Chondrocyte (in vitro differentiated cells): ENCODE measurements at places on chromosomes 1 and 21. TPM values are rescaled to one million over a fixed set of nuclear protein-coding genes. Genes with fewer than 3 reads are reported as not detected.

- no peak for DNase-seq
Measured at GRCh38 chr1:231527586-231528171, 790 bp upstream of the TSNAX start.

DNA sequence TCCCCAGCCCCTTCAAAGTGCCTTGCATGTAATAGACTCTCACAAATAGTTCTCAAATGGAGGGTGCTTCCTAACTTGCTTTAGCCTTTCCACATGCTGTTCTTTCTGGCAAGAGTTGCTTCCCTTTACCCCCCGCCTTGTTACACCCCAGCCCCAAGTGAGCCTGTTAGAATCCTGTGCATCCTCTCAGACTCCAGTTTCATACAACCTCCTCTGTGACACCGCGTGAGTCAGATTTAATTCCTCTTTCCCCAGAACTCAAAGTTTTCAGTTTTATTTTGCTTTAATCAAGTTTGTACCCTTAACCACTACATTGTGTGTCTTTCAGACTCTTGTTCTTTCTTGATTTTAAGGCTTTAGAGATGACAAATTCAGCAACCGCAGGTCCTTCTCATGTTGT is 234.5 kb upstream of the HOOK1 start:
- DNase-seq = no peak

Gene MANEAL
- 3.9 to 4.2 TPM (median 4.0 TPM) in 3 replicates for total RNA-seq

GRCh38 chr1:7387053-7387927 is 383.8 kb upstream of the VAMP3 start:
- DNase-seq = peak; percentile 63

Gene KISS1
- 0.77 to 0.95 TPM (median 0.82 TPM) in 3 replicates for total RNA-seq

DNA sequence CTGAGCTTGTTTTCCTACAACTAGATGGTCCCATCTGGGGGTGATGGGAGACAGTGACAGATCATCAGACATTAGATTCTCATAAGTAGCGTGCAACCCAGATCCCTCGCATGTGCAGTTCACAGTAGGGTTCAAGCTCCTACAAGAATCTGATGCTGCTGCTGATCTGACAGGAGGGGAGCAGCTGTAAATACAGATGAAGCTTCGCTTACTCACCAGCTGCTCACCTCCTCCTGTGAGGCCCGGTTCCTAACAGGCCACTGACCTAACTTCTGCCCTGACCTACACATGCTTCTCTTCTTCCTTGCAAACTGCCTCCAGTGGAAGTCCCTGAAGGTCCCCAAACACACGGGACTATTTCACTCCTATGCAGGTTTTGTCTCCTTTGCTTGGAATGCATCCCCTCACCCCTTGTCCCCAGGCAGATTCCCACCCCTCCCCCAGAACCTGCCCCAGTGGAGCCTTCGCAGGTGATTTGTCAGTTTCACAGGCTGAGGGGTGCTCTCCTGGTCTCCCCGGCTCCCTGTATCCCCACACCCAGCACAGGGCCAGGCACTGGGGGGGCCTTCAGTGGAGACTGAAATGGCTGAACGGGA is 5.7 kb upstream of the ZBTB48 start:
- DNase-seq = no peak

Gene BSDC1
- total RNA-seq = 56.6 to 67.0 TPM (median 57.6 TPM) in 3 replicates

Gene TCEA3
- total RNA-seq = 15.7 to 17.8 TPM (median 16.9 TPM) in 3 replicates

Gene SELP
- total RNA-seq = not detected in 3 replicates

Gene IKBKE
- 7.7 to 10.5 TPM (median 8.5 TPM) in 3 replicates for total RNA-seq

GRCh38 chr1:172149346-172149745 is 271.1 kb upstream of the C1orf105 start:
- no peak for DNase-seq

- no peak for DNase-seq
Measured at GRCh38 chr1:8070381-8070811, 44.3 kb upstream of the ERRFI1 start.

Gene NBPF6
- not detected in 3 replicates for total RNA-seq
